NCI-H2029 treated with DMSO at 0.1 percent for 48 hours (cell line): ENCODE measurements at places on chromosomes 1 and 21.

DNA sequence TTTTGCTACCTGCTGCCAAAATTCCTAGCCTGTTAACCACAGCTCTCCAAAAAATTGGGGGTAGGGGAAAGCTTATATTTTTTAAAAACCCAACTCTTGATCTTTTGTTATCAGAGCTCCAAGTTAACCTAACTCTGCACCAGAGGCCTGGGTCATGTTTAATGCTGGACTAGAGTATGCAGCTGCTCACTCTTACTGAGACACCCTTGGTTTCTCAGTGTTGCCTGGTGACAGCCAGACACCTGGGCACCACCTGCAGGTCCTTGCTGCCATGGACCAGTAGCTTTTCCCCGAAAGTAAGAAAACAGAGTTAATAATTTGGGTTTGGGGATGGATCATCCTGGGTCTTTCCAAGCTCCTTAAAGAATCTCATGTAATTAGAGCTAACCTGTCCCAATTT, 30.1 kb downstream of the KCNJ6 start:
- no peak for DNase-seq

DNA sequence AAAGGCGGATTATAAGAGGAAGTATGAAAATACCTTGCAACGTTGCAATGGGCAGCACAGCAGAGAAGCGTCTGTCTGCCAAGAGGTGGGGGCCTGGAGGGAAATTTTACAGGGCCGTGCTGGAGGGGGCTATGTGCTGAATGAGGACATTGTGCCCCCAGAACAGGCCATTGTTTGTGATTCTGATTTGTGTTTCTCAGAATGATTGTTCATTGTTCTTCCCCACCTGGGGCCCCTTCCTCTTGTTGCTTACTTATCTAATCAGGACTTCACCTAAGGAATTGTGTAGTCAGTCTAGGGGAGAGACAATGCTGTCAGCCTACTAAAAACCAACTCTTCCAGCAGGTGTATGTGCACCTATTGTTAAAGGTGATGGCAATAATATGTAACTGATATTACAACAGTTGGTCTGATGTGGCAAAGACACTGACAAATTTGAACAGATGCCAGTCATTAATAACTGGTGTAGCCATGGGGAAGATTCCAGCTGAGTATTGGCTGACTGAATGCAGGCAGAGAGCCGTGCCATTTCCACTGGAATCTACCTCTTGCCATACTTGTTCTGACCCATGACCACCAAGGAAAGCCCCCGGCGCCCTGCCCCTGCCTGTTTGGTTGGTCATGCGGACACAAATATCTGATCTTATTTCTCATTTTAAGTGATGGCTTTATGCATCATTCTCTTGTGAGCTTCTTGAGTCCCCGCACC, 45.2 kb upstream of the PSEN2 start:
- no peak for DNase-seq

- DNase-seq, result no peak
Measured at GRCh38 chr1:94607398-94607797, 65.8 kb upstream of the F3 start.

DNA sequence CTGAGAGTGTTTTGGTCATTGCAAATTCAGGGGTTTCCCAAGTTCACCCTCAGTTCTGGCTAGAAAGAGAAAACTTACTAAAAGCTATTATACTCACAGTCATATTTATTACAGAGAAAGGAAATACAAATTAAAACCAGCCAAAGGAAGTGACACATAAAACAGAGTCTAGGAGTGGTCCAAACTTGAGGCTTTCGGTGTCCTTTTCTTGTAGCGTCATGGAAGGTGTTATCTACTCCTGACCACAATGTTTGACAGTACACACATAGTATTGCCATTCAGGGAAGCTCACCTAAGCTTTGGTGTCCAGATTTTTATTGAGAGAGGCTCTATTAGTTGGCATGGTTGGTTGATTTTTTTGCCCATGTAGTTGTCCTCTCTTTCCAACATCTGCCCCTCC, 59.0 kb downstream of the SLC35A3 start:
- DNase-seq, result no peak

DNA sequence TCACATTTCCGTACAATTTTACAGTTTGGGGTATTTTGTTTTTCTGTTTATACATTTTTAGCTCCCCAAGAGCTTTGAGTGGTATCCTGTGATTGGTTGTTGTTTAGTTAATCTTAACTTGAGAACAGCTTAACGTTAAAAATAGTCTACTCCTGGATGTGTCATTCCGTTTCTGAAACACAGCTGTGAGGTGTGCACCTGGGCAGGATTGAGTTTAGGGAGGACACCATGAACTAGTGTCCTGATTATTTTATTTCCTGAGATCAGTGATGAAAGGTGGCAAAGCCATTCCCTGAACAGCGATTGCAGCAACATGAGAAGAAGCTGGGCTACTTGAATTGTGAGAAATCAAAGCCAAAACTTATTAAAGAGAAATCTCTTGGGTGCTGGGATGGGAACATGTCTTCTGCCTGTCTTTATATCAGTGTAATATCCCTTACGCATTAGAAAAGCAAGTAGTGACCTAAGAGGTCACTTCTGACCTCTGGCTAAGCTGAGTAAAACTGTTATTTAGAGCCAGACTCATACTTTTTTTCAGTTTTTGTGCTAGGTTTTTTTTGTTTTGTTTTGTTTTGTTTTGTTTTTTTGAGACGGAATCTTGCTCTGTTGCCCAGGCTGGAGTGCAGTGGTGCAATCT, 43.4 kb downstream of the ZBTB40 start:
- no peak for DNase-seq

- DNase-seq, result peak; percentile 86
Measured at GRCh38 chr1:15251857-15252835, 5.1 kb downstream of the FHAD1 start.

GRCh38 chr21:38798081-38798480, 7.6 kb upstream of the ETS2 start:
- DNase-seq, result no peak

DNA sequence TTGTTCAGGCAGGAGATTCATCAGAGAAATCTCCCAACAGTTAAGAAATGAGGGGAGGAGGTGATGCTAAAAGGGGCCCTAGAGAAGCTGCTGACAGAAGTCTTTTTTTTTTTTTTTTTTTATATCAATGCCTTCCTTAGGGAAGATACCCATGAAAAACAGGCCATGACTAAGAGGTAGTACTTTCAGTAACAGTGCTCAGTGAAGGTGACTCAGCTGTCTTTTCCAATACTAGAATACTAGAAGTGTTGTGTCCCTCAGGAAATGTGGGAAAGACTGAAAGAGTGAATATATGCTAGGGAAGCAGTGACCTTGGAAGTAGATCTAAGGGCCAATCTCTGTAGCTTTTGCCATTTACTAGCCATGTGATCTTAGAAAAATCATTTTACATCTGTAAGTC, 52.4 kb upstream of the SLFNL1 start:
- DNase-seq, result no peak

- DNase-seq, result peak; percentile 44
Measured at GRCh38 chr1:223765719-223766340, 53.5 kb downstream of the CAPN2 start.

- DNase-seq, result no peak
Measured at GRCh38 chr1:201545851-201546492, 7.0 kb downstream of the NAV1 start.

DNA sequence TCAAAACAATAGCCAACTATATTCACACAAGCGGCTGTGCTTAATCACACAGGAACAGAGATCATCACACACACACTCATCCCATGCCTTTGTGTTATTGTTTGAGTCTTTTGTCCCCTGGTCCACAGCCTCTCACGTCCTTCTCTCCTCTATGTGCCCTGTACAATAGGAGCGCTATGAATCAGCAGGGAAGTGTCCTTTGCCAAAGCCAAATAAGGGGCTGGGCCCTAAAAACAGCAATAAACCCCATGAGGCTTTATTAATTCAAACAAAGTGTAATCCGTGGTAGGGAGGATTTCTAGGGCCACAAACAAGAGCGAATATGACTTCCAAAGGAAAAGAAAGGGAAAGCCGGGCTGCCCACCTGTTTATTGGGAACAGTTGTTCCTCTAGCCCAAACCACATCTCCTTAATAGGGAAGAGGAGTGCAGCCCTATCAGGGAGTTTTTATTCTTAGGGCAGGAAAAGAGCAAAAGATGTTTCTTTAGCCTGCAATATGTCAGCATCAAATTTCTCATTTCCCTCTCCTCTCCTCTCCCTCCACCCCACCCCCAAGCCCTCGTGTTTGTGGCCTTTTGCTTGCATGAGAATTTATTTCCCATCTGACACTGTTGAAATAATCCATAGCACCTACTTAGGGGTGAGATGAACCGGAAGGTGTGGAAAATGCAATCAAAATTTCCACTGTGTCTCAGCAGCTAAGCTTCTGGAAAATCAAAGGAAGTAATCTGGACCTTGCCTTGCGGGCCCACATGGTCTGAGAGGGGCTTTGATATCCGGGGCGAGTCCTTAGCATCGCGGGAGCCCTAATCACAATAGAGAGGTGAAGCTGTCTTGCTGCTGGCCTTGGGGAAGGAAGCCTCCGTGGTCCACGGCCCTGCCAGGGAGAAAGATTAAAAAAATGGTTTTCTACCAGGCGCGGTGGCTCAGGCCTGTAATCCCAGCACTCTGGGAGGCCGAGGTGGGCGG, 45.3 kb upstream of the ITPKB start:
- DNase-seq, result no peak

DNA sequence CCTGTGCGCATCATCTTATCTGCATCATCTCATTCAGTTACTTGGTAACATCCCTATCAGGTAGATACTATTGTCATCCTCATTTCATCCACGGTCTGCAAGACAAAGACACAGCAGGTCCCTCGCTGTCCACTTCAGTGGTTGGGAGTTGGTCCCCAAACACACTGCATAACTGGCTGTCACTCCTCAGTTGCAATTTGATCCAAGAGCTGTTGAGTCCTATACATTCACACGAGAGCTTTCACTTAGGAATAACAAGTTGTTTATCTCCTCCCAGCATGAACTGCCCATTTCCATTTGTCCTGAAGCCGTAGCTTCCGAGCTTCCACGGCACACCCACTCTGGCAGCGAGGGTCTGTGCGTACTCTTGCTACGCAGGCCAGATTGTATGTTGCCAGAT, 472.0 kb downstream of the CAMTA1 start:
- no peak for DNase-seq

DNA sequence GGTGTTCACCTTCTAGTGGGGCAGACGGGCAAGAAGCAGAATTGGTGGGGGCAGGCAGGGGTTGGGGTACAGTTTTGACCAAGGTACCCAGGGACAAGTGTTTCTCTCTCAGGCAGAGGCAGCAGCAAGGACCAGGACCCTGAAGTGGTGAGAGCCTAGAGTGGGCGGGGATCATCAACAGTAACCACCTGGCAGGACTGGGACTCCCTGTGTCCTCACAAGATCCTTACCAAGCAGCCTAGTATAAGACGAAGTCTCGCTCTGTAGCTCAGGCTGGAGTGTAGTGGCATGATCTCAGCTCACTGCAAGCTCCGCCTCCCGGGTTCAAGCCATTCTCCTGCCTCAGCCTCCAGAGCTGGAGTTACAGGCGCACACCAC, 3.2 kb upstream of the NADK start:
- no peak for DNase-seq

DNA sequence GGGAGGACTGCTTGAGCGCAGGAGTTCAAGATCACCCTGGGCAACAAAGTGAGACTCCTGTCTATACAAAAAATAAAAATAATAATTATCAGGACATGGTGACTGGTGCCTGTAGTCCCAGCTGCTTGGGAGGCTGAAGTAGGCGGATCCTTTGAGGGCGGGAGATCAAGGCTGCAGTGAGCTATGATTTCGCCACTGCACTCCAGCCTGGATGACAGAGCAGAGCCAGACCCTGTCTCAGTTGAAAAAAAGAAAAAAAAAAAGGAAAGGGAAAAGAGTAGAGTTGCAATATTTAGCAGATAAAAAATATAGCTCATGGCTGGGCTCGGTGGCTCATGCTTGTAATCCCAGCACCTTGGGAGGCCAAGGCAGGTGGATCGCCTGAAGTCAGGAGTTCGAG, 3.3 kb upstream of the S1PR1 start:
- DNase-seq, result no peak

- DNase-seq, result no peak
Measured at GRCh38 chr1:228161866-228162265, 3.7 kb upstream of the IBA57 start.

DNA sequence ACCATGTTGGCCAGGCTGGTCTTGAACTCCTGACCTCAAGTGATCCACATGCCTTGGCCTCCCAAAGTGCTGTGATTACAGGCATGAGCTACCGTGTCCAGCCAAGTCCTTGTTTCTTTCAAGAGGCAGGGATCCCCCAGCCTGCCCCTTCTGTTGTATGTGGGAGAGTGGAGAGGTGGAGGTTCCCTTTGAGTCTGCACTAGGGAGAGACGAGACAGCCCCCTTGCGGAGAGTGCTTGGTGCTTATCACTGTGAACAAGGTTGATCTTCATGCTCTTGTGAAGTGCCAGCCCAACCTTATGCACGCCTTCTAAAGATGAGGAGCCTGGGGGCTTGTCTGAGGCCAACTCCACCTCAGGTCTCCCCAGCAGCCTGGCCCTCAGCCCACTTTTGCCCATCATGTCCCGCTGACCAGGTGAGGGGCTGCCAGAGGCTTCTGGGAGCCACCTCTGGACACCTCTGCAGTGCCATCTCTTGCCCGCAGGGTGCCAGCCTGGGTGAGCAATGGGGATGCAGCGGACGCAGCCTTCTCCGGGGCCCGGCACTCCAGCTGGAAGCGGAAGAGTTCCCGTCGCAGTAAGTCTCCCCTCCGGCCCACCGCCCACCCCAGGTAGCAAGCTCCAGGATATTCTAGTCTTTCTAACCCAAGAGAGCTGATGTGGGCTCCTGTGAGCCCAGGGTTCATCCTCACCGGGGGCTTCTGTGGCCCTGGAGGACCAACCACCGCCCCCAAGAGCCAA, 62.3 kb downstream of the ARHGEF10L start:
- DNase-seq, result no peak

- no peak for DNase-seq
Measured at GRCh38 chr1:3525551-3526482, 71.4 kb downstream of the ARHGEF16 start.

GRCh38 chr1:51690285-51690961, 73.5 kb downstream of the OSBPL9 start:
- DNase-seq, result peak; percentile 75

GRCh38 chr1:228272831-228273571, 65.2 kb downstream of the OBSCN start:
- DNase-seq, result no peak

DNA sequence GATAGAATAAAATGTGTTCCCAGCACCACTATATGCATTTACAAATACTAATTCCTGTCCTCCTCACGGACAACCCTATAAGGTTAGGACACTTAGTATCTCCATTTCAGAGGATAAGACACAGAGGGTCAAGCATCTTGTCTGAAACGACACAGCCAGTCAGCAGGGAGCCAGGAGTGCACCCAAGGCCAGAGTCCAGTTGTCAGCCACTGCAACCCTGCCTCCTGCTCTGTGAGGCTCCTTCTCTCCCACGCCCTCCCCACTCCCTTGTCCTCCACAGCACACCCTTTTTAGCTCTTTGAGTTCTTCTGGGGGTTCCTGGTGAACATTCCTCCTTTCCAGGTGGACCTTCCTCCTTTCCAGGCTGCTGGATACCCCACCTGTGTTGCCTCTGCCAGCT, 119.0 kb upstream of the TNR start:
- no peak for DNase-seq
